ENCODE measurements at places on chromosomes 4 and X.

GRCh38 chr4:74504212-74504611, 59.3 kb downstream of the AREG start:
- DNase-seq = peak; percentile 14

DNA sequence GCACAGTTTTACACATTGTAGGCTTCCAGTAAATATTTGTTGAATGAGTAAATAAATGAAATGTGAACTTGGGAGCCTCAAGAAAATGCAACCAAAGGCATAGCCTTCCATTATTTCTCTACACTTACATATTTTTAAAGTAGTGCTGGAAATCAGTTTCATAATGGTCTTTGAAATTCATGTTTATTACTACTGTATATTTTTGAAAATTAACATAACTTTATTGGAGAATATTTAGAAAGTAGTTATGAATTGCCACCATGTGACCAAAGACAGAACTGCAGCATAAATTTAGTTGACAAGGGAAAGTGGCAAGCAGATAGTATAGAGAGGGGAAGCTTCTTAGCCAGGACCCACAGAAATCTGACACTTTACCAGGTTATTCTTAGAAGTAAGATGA, 6.4 kb downstream of the TCEAL8 start:
- no peak for DNase-seq

DNA sequence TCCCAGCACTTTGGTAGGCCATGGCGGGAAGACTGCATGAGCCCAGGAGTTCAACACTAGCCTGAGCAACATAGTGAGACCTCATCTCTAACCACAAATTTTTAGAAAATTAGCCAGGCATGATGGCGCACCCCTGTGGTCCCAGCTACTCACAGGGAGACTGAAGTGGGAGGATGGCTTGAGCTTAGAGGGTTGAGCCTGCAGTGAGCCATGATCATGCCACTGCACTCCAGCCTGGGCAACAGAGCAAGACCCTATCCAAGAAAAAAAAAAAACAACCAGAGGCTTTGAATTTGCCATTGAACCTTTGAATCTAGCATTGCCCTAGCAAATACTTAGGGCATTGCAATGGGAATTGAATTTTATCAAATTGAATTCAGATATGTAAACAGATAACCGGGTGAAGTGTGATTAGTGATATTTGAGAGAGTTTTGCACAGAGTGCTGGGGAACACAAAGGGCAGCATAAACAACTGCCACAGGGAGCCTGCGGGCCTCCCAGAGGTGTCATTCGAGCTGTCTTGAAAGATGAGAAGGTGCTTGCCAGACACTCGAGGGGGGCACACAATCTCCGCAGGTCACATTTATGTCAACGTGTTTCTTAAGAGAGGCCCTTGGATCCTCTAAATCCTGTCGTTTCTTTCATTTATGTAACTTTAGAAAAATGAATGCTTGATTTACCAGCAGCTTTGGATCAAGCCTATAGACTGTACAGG, 200.3 kb downstream of the AASDH start:
- no peak for DNase-seq

GRCh38 chr4:156036496-156036895, 82.8 kb upstream of the CTSO start:
- no peak for DNase-seq

DNA sequence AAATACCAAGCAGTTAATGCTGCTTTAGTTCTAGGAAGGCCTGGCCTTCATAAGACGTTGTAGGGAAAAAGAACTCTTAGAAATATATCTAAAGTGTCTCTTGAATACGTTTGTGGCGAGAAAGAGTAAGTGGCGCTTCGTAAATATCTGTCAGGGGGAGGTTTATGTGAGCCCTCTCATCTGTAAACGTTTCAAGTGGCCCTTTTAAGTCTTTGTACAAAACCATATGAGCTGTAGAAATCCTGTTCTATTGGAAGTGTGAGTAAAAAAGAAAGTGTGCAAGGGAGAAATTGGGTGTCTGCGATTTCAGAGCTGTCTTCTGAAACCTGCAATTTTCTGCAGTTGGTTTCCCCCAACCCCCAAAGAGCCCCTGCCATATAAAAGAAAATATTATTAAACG, 8.6 kb upstream of the INTU start:
- no peak for DNase-seq

DNA sequence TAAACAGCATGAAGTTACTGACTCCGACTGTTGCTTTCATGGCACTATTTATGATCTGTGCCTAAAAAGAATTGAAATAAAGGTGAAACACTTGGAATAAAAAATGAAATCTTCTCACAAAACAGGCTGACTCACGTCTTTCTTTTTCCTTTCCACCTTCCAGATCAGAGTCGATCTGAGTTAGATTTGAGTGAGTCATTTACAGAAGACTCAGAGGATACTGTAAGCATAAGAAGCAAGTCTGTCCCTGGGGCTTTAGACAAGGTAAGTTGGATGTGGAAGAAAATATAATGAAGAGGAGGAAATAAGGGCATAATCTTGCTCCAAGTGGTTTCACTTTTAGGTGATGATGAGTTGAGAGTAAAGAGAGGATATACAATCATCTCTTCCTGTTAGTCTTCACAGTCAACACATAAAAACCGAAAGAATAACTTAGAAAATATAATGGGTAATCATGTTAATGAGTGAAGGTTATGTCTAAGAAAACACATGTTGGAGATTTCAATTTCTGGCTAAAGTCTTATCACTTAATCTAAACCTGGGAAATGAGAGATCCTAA, 89.7 kb downstream of the SYTL5 start:
- no peak for DNase-seq

GRCh38 chr4:101019313-101019712, 328.0 kb downstream of the PPP3CA start:
- DNase-seq = no peak

DNA sequence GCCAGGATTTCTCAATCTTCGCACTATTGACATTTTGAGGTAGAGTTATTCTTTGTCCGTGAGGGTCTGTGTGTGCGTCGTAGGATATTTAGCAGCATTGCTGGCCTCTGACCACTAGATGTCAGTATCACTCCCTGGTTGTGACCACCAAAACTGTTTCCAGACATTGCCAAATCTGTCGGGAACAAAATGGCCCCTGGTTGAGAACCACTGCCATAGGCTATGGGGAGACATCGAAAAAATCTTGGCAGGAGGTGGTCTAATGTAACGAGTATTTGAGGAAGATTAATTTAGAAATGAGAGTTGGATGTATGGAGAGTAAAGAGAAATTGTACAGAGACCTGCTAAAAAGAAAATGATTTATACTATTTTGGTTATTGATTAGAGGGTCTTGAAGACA, 108.4 kb downstream of the DOCK11 start:
- DNase-seq = peak; percentile 25

GRCh38 chr4:5890063-5890727, 2.7 kb downstream of the CRMP1 start:
- no peak for DNase-seq

GRCh38 chr4:71185037-71185436, 153.8 kb upstream of the SLC4A4 start:
- DNase-seq = no peak

DNA sequence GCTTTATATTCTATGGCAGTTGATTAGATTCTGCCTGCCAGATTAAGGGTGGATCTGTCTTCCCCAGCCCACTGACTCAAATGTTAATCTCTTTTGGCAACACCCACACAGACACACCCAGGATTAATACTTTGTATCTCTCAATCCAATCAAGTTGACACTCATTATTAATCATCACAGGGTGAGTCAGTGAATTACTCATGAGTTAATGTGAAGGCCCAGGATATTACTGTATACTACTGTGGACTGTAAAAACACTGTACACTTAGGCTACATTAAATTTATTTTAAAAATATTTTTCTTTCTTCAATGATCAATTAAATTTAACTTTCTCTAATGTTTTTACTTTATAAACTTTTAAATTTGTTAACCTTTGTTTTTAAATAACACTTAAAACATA, 87.7 kb downstream of the NAP1L3 start:
- DNase-seq = no peak

GRCh38 chr4:15254236-15254880, 173.5 kb upstream of the C1QTNF7 start:
- DNase-seq = no peak

DNA sequence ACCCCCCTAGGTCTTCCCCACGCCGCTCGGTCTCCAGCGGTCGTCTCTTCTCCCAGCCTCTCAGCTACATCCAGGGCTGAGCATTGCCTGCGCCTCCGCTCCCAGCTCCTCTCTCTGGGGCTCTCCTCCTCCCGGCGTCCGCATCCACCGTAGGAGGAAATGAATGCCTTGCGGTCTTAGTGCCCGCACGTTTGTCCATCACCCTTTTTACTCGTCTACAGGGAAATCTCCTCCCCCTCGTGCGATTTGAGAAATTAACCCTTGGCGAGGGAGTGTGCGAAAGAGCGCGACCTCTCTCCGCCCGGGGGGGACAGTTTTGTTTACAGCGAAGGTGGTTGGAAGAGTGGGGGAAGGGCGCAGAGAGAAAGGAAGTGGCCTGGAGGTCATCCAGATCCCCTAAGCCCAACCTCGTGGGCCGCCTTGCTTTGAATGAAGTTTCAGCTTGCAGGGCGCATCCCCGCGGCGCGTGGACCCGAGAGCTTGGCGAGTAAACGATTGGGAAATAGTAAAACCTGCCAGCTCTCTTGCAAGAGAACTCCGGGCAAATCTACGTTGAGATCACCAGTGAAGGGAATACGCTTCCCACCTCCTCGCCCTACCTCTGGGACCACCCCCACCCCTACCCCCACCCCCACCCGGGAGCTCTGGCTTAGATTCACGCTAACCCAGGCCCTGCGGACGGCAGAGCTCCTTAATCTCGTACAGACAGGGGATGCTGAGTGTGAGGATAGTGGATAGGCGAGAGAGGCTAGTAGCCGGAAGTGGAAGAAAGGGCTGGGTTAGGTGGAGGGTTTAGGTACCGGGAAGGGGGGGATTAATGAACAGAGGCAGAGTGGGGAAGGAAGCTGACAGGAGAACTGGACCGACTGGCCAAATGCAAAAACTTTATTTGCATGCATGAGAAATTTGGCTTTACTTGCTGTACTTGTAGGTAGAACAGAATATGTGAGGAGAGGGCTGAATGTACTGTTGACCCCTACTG, at the start of gene ELOVL6:
ELOVL6 (minus strand) TSS at position 181 of the 982 bp plus-strand sequence. CDS start 280 bp downstream, outside the sequence.
- no peak for DNase-seq

DNA sequence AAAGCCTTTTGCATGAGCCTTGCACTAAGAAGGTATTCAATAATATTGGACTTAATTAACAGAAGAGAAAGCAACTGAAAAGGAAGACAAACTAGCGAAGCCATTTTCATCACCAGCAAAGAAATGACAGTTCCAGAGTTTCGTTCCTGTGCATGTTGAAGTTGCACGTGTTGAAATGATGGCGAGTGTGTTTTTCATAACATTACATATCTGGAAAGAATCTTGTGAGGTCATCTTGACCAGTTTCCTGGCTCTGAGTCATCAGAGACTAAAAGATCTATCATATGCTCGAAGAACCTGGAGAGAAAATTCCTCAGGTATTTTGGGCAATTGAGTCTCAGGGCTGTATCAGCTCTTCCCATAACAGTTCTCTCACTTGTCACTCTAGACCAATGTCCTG, 106.2 kb upstream of the MAML3 start:
- no peak for DNase-seq

GRCh38 chr4:22695917-22696316, 3.2 kb downstream of the GBA3 start:
- DNase-seq = no peak

- DNase-seq = no peak
Measured at GRCh38 chr4:48722509-48723446, 57.3 kb downstream of the FRYL start.

DNA sequence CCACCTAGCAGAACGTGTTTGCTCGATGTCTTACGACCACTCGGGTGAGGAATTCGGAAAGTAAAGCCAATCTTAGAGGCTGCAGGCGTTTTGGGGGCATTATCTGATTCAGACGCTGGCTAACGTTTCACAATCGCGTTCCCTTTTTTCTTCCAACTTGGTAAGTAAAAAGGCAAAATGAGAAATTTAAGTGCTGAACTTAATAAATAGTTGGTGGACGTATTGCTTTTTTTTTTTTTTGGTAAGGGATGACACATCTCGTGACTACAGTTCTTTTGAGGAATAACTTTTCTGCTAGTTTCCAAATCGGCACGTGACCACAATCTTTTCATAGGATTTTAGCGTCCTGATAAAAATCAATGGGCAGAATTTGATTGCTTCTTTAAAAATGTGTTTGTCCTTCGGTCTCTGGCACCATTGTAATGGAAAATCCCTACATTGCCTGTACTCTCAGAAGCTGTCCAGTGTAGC, 848 bp downstream of the RAB9A start:
- DNase-seq = no peak

- no peak for DNase-seq
Measured at GRCh38 chr4:151147000-151147399, 47.6 kb downstream of the RPS3A start.
